ENCODE measurements at places on chromosomes 4 and X.

DNA sequence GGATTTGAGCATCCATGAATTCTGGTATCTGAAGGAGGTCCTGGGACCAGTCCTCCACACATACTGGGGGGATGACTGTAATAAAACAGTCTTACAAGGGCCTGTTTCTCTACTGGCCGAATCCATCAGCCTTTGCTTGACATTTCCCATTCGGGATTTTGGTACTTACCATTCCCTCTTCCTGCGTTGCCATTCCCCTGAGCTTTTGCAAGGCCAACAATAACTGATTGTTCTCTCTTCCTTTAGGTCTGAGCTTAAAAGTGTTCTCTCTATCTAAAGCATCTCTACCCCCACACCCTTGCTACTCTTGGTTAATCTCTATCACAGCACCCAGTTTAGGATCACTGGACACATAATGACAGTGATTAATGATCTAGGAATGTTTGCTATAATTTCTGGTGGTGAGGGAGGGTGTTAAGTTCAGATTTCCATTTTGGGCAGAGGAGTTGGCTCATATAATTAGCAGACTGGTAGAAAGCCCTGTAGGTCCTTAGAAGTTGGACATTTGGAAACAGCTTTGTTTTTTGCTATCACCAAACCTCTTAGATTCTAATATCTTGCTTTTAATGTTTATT is 29.4 kb downstream of the TMA16 start:
- no peak for DNase-seq

- no peak for DNase-seq
Observed at GRCh38 chr4:86302251-86302650, 57.6 kb downstream of the MAPK10 start.

DNA sequence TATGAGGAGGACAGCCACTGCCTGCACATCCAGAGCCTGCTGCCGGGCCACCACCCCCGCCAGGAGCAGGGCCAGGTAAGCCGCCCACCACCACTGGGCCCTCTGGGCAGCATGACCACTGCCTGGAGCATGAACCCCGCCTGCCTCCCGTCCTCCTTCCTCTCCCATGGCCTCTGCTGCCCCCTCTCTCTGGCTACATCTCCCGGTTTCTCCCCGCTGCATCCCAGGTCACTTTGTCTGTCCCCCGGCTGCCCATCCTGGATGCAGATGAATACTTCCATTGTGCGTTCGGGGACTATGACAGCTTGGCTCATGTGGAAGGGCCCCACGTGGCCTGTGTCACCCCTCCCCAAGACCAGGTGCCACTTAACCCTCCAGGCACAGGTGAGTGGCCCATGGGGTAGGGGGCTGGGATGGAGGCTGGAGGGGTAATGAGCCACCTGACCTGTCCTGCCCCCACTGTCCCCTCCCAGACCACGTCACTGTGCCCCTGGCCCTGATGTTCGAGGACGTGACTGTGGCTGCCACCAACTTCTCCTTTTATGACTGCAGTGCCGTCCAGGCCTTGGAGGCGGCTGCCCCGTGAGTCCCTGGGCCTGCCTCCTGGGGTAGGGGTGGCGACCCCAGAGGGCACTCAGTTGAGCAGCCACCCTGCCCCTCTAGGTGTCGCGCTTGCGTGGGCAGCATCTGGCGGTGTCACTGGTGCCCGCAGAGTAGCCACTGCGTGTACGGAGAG is 6.0 kb downstream of the PLXNB3 start:
- no peak for DNase-seq

GRCh38 chr4:137420901-137421396 is 111.3 kb downstream of the PCDH18 start:
- DNase-seq, result no peak

DNA sequence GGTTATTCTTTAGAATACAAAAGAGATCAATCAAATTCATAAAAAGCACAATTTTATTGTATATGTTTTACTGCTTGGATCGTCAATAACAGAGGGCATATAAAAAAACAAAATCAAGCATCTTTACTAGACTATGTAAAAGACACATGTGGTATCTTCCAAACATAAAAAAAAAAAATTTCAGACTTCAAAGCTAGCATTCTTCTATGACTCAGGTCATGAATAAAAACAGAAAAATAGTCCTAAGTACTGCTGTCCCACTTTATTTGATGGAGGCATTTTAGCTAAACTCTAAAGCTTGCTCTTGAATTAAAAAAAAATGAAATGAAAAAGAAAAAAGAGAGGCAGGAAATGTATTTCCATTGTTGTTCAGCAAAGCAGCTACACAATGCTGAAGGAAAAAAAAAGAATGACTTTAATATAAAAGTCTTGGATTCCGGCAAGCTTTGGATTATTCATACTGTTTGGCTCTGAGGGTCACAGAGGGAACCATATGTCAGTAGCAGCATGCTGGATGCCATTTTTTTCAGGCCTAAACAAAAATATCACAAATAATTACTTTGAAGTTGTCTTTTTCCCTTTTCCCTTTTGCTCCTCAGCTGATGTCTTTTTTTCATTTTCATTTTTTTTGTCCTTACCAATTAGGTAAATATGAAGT is 249.1 kb upstream of the DIAPH2 start:
- DNase-seq, result no peak

- no peak for DNase-seq
Observed at GRCh38 chrX:71637848-71638247, 19.5 kb upstream of the CXCR3 start.

DNA sequence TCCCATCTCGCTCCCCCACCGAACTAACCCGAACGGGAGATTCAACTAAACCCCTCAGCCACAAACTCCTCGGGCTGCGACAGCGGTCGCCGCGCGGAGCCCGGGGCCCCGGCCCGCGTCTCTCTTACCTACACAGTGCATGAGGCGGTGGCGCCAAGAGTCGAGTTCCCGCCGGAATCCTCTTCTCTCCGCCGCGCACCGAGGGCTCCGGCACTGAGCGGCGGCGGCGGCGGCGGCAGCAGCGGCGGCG is 160 bp downstream of the LCORL start:
- DNase-seq, result no peak

Data from stimulated activated CD8-positive, alpha-beta memory T cell treated with anti-CD3 and anti-CD28 coated beads, Interleukin-2, amount 100 ng/mL, for 1 hour (primary cell).